ENCODE measurements at places on chromosomes 2 and 18.
A peak's percentile ranks its signal among the peaks of the same experiment; 100 is the strongest.

DNA sequence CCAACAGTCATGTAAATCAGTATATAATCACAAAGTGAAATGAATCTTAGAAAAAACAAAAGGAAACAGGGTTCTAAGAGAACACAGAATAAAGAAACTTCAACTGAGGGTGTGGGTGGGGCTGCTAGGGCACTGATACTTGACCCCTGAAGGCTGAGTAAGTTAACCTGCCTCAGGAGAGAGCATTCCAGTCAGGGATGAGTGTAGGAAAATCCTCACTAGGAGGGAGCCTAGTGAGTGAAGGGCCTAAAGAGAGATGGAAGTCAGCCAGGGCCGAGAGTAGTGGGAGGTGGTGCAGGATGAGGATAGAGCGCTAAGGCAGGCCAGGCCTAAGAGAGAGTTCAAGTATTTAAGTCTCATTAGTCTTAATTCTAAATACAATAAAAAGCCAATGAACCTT lies 342.6 kb downstream of the SATB2 start:
- no peak for DNase-seq

DNA sequence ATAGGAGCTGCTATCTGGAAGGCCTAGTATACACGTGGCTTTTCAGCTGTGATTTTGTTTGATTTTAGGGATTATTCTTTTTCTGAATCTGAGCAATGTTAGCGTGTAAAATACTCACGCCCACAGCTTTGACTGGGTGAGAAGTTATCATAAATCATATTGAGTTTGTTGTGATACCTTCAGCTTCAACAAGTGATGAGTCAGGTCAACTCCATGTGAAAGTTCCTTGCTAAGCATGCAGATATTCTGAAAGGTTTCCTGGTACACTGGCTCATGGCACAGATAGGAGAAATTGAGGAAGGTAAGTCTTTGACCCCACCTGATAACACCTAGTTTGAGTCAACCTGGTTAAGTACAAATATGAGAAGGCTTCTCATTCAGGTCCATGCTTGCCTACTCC lies at the start of gene GKN1:
TSS of gene GKN1 (plus strand) at position 386 of the 400 bp plus-strand sequence. CDS start 42 bp downstream, outside the sequence.
- DNase-seq = no peak

- no peak for DNase-seq
Measured at GRCh38 chr18:36403896-36404820, 106.6 kb downstream of the FHOD3 start.

DNA sequence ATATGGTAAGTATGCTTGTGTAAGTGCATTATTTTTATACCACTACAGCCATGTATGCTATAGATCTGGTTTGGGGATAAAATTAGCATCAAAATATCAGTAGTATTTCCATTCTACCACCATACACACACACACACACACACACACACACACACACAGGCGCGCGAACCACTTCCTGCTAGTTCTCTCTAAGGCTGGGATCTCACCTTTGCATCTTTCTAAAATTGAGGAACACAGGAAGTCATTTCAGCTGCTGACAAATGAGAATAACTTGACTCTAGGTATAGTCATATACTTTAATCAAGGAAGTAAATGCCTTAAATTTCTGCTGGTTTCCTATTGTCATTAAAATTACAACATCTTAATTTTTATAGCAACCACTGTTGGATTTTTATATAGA lies 72.5 kb downstream of the RBM43 start:
- no peak for DNase-seq

DNA sequence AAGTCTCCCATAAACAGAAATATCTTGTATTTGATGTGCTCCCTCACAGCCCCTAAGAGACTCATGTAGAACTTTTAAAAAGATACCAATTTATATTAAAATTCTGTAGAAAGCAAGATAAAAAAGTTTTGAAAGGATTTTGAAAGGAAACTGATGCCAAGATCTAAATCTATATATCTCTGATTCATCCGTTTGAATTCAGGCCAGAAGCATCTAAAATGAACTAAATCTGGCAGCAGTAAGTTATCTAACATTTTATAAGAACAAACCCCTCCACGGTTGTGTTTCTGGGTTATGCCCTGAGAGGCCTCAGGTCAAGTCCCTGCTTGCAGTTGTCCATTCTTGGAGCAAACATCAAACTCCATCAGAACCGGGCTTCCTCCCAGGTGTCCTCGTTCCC lies 165.8 kb downstream of the FBXO15 start:
- DNase-seq = no peak

DNA sequence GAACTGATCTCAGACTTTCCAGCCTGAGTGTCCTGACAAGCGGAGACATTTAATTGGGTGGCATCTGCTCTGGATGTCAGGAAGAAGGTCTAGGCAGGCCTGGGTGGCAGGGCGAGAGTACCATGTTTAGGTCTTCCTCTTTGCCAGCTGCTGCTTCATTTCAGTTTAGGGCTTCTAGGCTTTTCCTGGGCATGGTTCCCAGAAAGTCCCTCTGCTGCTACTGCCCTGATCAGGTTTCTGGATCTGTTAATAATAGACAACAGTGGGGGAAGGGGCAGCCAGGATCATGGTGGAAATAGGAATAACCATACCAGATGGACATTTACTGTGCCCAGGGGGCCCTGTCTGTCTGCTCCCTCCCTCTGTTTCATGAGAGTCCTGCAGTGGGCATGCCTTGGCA lies 2.3 kb upstream of the PLCD4 start:
- DNase-seq = no peak

GRCh38 chr2:109222825-109223471 lies 93.9 kb downstream of the SH3RF3 start:
- DNase-seq = no peak

GRCh38 chr18:10160251-10160650 lies 246.4 kb downstream of the VAPA start:
- no peak for DNase-seq

GRCh38 chr18:6729247-6730091 lies at the start of gene ARHGAP28:
ARHGAP28 (plus strand) TSS chr18:6729716; CDS start chr18:6729822, 106 bp downstream.
- DNase-seq = no peak

- DNase-seq = no peak
Measured at GRCh38 chr18:33210575-33211189, 229.8 kb downstream of the CCDC178 start.

GRCh38 chr2:102615620-102616436 lies 3.5 kb upstream of the SLC9A2 start:
- peak; percentile 26 for DNase-seq

- no peak for DNase-seq
Measured at GRCh38 chr2:70328921-70329561, 27.2 kb upstream of the FAM136A start.
